DMS79 (cell line): ENCODE measurements at places on chromosomes 4 and X.

GRCh38 chr4:157706155-157706554 lies 466.7 kb downstream of the GASK1B start:
- no peak for DNase-seq

- no peak for DNase-seq
These were observed 347.8 kb downstream of the ANK2 start for GRCh38 chr4:113397114-113397701.

GRCh38 chr4:15451181-15451865 lies 18.4 kb upstream of the CC2D2A start:
- DNase-seq = no peak

DNA sequence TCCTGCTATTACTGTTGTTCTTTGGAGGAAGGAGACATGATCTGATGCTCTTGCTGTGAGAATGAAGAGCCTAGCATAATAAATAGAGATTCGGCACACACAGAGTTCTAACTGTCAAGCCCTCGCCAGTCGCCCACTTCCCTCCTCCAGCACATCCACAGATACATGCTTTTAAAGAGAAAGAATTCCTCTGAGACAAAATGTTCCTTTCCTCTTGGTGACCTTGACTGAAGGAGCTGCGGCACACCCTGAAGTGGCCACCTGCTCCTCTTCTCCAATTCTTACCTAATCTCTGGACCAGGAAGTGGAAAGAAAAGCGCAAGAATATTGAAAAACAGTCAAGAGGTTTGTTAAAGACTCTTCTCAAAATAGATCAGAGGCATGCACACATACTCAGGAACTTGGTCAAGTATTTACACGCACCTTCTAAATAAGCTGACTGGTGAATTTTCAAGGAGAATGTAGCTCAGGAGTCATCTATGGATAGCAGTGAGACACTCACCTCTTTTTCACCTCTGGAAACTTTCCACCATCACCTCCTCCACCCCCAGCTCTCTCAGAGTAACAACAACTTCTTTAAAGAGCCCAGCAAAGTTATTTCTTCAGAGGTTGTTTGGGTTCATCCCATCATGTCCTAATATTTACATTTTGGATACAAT lies 95.4 kb downstream of the PARM1 start:
- peak; percentile 83 for DNase-seq

DNA sequence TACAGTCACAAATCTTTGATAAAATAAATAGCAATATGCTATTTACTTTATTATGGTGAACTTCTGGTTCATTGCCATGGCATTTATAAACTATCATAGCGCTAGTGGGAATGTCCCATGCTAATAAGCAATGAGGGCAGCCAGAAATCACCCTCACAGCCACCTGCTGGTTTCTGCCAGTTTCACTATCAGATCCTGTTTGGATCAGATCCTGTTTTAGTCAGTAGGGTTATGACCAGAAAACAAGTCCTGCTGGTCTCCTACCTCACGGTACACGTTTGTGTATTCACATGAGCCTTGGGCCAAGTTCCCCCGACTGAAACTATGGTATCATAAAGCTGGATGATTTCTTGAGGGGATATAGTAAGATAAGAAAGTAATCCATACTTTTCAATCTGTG lies 17.7 kb downstream of the FOXR2 start:
- DNase-seq = no peak

GRCh38 chrX:17584248-17584681 lies 153.0 kb upstream of the SCML1 start:
- DNase-seq = no peak

GRCh38 chr4:20394512-20394911 lies 142.8 kb downstream of the SLIT2 start:
- DNase-seq = no peak

DNA sequence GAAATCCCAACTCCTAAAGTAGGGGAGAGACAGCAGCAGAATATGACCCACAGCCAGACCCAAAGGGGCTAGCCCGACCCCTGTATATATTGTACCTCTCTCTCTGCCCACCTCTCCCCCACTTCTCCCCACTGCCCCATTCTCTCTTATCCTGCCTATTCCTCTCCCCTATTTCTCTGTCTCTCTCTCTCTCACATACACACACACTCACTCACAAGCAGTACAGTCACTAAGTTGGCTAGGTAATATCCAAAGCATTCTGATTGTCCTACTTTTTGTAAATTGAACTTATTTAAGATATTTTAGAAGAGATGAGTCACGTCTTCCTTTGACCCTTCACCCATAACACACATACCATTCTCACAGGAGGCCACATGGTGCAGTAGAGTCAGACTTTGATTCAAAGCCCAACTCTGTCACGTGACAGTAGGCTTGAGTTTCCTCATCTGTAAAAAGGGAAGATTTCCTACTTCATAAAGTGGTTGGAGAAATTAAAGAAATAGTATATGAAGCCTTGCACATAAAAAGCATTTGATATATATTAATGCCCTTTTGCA lies 29.5 kb downstream of the SRPX2 start:
- no peak for DNase-seq

DNA sequence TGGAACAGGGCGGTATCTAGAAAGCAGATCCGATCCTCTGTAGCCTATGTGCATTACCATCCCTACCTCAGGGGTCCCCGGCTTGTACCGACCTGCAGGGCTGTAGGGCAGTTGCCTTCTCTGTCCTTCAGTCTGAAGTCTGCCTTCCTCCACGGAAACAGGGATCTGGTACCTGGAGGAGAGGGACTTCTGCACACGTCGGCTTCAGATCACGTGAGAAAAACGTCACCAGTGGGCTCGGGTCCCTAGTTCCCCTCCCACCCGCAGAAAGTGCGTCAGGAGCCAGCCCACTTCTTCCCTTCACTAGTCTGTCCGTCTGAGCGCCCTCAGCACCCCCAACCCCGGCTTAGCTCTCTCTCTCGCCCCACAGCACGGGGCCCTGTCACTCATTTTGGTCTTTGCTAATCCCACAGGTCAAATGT lies at the start of gene TCEAL5:
TCEAL5 (minus strand) TSS at position 170 of the 422 bp plus-strand sequence. CDS start 2,187 bp downstream, outside the sequence.
- DNase-seq = peak; percentile 55

GRCh38 chrX:65241059-65241721 lies 264.9 kb upstream of the ZC4H2 start:
- no peak for DNase-seq

DNA sequence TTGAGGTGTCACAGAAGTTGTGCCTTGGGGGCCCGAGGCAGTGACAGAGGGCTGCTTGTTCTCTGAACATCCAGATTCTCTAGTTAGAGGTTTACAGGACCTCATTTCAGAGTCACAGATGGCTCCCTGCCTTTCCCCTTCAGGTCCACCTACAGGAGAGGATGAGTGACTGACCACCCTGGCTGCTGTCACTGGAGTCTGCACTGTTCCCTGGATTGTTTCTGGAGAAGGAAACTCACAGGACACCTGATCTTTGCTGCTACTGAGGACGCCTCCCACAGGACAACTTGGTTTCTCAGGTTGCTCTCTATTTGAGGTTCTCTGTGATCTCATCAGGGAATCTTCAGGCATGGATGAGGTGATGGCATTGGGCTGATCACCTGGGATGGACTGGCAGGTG lies 58.3 kb downstream of the GPRIN3 start:
- DNase-seq = peak; percentile 8

GRCh38 chr4:11931266-11931820 lies 502.6 kb upstream of the HS3ST1 start:
- no peak for DNase-seq

GRCh38 chr4:59540311-59540710 lies 1659.8 kb upstream of the ADGRL3 start:
- DNase-seq = no peak

- DNase-seq = no peak
These were observed 53.7 kb downstream of the RASL11B start for GRCh38 chr4:52915730-52916300.

- no peak for DNase-seq
These were observed 774 bp downstream of the FAM193A start for GRCh38 chr4:2537011-2537830.

GRCh38 chrX:57137501-57137900 lies 304 bp upstream of the SPIN2A start:
- DNase-seq = no peak

DNA sequence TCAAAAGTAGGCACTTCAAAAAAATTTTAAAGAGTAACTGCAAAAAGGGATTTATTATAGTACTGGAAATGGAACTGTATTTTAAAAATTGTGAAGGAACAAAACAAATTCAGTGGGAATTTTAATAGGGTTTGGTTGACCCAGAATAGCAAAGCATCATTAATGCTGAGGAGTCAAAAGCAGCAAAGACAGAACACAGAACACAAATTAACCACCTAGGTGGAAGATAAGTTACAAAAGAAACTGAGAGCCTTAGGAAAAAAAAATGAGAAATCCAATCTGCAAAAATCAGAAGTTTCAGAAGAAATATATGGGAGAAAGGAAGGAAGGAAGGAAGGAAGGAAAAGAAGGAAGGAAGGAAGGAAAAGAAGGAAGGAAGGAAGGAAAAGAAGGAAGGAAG lies 49.2 kb upstream of the NAF1 start:
- DNase-seq = no peak

- no peak for DNase-seq
These were observed 11.7 kb upstream of the BCOR start for GRCh38 chrX:40109288-40110008.

GRCh38 chrX:7828594-7828993 lies 14.4 kb upstream of the VCX start:
- no peak for DNase-seq

DNA sequence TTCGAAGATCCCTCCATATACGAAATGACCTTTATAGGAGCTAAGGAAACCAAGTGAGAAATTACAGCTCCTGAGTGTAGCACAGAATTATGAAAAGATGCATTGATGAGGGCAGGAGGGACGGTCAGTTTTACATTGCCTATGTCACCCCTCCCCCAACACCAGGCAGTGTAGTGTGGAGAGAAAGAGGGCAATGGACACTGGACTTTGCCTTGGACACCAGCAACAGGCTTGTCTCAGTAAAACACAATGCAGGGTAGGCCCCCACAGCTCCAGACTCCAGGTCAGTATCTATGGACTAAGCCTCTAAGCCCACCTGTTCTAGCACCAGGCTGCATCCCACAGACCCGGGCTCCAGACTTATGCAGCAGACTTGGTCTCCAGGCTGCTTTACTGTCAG lies 16.5 kb downstream of the APOOL start:
- DNase-seq = no peak

DNA sequence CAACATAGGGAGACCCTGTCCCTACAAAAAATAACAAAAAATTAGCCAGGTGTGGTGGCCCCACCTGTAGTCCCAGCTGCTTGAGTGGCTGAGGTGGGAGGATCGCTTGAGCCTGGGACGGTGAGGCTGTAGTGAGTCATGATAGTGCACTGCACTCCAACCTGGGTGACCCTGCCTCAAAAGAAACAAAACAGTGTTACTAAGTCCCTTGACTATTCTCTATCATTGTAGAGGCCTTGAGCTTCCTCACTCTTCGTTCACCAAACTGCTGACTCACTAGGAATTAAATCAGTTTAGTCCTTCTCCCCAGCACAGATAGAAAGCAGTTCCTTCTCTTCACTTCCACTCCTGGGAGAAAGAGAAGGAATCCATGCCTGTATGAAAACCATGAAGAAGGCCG lies 14.5 kb downstream of the CDS1 start:
- no peak for DNase-seq

- no peak for DNase-seq
These were observed 144.0 kb downstream of the SH3KBP1 start for GRCh38 chrX:19743386-19743785.

GRCh38 chr4:110754716-110755115 lies 131.8 kb upstream of the PITX2 start:
- no peak for DNase-seq

DNA sequence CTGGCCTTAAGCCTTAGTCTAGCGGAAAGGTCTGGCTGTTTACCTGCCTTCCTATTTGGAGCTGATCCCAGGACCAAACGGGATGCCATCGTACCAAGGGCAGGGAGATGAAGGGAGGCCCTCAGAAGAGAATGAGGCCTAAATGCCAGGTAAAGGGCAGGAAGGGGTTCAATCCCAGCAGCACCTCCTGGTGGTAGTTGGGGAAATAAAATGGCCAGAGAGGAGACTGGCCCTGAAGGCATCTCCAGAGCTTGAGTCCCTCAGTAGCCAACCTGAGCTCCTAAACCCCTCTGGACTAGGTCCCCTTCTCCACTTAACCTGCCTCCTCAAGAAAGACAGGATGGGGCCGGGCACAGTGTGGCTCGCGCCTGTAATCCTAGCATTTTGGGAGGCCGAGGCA lies 53.7 kb downstream of the KDM5C start:
- no peak for DNase-seq
